SHP77 treated with DMSO at 0.1 percent for 48 hours (cell line): ENCODE measurements at places on chromosomes 1 and 21.
A peak's percentile ranks its signal among the peaks of the same experiment; 100 is the strongest.

GRCh38 chr1:40742363-40743061, 41.1 kb upstream of the KCNQ4 start:
- no peak for DNase-seq

DNA sequence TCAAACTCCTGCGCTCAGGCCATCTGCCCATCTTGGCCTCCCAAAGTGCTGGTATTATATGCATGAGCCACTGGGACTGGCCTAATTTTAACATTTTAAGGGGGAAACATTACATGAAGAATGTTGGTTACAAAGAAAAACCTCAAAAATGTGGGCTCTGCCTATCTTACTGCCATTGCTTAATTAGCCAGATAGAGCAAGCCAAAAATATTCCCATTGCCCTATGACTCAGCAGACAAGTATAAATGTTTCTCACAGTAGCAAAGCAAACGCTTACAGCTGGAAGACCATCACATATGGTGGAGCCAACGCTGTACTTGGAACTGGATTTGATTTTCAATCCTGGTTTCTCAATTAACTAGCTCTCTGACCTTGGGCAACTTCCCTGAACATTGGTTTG, 502.0 kb downstream of the SMYD3 start:
- DNase-seq, result no peak

DNA sequence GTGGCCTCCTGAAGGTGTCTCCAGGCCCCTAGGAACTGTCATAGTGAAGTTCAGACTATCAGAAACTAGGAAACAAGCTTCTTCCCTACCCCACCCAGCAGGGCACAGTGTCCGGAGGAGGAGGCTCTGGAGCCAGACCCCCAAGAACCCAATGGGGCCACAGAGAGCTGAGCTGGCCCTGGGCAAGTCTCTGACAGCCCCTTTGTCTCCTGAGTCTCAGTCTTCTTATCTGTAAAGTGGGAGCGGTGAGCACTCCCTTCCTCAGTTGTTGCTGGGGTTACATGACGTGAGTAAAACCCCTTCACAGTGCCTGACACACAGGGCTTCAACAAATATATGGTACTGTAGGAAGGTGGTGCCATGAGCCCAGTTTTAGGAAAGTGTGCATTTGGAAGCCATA, 675.8 kb downstream of the MATN1 start:
- DNase-seq, result no peak

GRCh38 chr1:26677306-26678115, 18.3 kb upstream of the ARID1A start:
- DNase-seq, result peak; percentile 33

DNA sequence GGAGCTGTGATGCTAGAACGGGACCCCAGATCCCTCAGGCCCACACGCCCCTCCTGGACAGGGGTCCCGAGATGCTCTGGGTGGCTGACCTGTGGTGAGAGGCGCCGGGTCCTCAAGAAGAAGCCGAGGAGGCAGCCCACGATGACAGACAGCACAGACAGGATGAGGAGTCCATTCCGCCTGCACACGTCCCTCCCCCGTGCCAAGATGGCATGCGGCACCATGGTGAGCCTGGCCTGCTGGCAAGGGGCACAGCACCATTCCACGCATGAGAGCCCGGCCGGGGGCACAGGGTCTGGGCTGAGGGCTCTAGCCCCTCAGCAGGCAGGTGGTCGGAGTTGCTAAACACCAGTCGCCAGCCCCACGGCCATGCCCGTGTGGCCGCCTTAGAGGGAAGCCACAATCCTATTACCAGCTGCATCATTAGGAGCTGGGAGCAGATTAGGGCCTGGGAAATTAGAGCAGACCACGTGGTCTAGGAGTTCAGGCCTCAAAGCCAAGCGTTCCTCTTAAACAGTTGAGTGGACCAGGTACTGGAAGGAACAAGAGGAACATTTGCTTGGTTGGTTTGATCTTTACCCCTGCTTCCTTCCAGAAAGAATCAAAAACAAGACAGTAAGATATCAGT, at the start of gene SLC1A7:
SLC1A7 (minus strand) TSS at position 413 of the 628 bp plus-strand sequence; CDS start at position 224, 189 bp downstream.
- DNase-seq, result no peak

DNA sequence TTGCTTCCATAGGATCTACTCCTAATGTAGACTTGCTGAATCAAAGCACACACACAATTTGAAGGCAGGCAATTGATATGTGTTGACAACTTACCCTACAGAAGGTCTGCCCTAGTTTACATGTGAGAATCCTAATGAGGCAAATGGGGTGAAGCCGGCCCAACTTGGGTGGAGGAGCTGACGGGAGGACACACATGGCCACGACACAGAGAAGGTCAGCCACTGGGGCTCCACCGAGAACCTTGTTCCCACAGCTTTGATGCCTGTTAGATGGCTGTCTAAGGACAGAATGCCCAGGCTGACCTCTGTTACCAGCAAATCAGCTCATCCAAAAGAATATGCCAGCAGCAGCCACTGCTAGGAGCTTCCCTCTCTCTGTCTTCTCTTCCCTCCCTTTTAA, 1.5 kb upstream of the PLA2G2D start:
- no peak for DNase-seq

DNA sequence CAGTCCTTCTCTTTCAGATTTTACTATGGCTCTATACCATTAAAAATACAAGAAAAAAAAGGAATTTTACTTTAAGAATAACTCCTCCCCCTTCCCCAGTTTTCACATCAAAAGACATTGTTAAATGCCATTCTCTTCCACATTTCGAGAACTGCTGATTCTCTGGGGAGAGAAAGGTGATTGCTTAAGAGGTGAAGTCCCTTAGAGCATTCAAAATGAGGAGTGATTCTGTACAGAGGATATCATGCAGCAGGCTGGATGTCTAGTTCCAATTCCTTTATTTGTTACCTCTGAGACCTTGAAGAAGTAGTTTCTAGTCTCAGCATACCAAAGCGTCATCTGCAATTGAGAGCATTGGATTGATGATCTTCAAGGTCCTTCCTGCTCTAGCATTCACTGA, 46.9 kb downstream of the FMO3 start:
- DNase-seq, result no peak

- no peak for DNase-seq
Observed at GRCh38 chr1:77538956-77539518, 143.4 kb downstream of the ZZZ3 start.

GRCh38 chr1:27594564-27595510, 9.1 kb downstream of the AHDC1 start:
- DNase-seq, result no peak

GRCh38 chr1:182829285-182829932, 9.7 kb upstream of the DHX9 start:
- DNase-seq, result no peak

DNA sequence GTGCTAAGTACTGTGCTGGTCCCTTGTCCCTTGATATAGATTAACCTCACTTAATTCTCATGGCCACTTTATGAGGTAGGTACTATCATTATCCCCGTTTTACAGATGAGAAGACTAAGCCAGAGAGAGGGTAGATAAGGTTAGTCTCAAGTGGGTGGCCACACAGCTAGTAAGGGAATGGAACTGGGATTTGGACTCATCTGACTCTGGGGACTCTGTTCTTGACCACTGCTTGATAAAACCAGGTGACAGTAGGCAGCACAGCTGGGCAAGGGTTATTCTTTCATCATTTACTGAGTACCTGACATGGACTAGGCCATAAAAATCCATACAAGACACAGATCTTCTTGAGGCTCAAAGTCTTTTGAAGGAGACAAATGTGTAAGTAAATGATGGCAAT, 37.2 kb upstream of the PPP2R5A start:
- no peak for DNase-seq

- no peak for DNase-seq
Observed at GRCh38 chr1:61496501-61496900, 228.4 kb downstream of the TM2D1 start.

GRCh38 chr1:217193151-217193550, 437.7 kb downstream of the GPATCH2 start:
- no peak for DNase-seq
